Liver (tissue), 10 donors: ENCODE measurements at places on chromosomes 3 and 15. TPM values are rescaled to one million over a fixed set of nuclear protein-coding genes. Genes with fewer than 3 reads are reported as not detected.

CIDEC gene
- not detected for total RNA-seq

SENP7 gene
- total RNA-seq, result 18.5 TPM

TUSC7 gene
- not detected for total RNA-seq

WNT5A gene
- total RNA-seq, result 1.3 TPM

A4GNT gene
- total RNA-seq, result 0.17 TPM

IGF2BP2 gene
- 35.0 TPM for total RNA-seq

TMC3 gene
- total RNA-seq, result not detected

SH2D7 gene
- not detected for total RNA-seq

SNRPA1 gene
- total RNA-seq, result 15.0 TPM

SEMA5B gene
- 0.25 TPM for total RNA-seq

- no peaks in the 10 kb centered on the region for H3K36me3 ChIP-seq
- H3K4me3 ChIP-seq, result no peak overlapping the region
- H3K27ac ChIP-seq, result no peak overlapping the region
- no peaks in the 10 kb centered on the region for H3K4me1 ChIP-seq
- no peaks in the 10 kb centered on the region for H3K27me3 ChIP-seq
- no peak for DNase-seq
These were observed 115.3 kb downstream of the MEGF11 start for GRCh38 chr15:66138096-66138783.

DNA sequence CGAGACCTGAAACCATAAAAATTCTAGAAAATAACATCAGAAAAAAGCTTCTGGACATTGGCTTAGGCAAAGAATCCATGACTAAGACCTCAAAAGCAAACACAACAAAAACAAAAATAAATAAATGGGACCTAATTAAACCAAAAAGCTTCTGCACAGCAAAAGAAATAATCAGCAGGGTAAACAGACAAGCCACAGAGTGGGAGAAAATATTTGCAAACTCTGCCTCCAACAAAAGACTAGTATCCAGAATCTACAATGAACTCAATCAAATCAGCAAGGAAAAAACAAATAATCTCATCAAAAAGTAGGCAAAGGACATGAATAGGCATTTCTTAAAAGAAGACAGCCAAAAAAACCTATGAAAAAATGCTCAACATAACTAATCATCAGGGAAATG lies 59.6 kb downstream of the DNAH12 start:
- no peaks in the 10 kb centered on the region for H3K36me3 ChIP-seq
- H3K4me1 ChIP-seq, result no peaks in the 10 kb centered on the region
- no peak for DNase-seq
- H3K27ac ChIP-seq, result no peak overlapping the region
- no peaks in the 10 kb centered on the region for H3K27me3 ChIP-seq

- H3K27me3 ChIP-seq, result no peaks in the 10 kb centered on the region
- DNase-seq, result no peak
- H3K36me3 ChIP-seq, result peaks cover 14% of the 10 kb centered on the region
- peaks cover 3% of the 10 kb centered on the region for H3K4me1 ChIP-seq
These were observed 52.6 kb upstream of the ABHD10 start for GRCh38 chr3:111926266-111926676.

- H3K27ac ChIP-seq, result no peak overlapping the region
- no peaks in the 10 kb centered on the region for H3K36me3 ChIP-seq
- H3K27me3 ChIP-seq, result no peaks in the 10 kb centered on the region
- no peaks in the 10 kb centered on the region for H3K4me1 ChIP-seq
These were observed 258.1 kb upstream of the ROPN1 start for GRCh38 chr3:124250053-124250452.

- peaks cover under 1% of the 10 kb centered on the region for H3K36me3 ChIP-seq
- H3K27me3 ChIP-seq, result no peaks in the 10 kb centered on the region
- H3K27ac ChIP-seq, result no peak overlapping the region
These were observed 45.0 kb downstream of the ZBTB20 start for GRCh38 chr3:115102046-115102445.

- no peak overlapping the region for H3K4me3 ChIP-seq
- H3K4me1 ChIP-seq, result no peaks in the 10 kb centered on the region
- H3K27me3 ChIP-seq, result no peaks in the 10 kb centered on the region
These were observed 1107.8 kb downstream of the IGSF11 start for GRCh38 chr3:117926819-117927218.

DNA sequence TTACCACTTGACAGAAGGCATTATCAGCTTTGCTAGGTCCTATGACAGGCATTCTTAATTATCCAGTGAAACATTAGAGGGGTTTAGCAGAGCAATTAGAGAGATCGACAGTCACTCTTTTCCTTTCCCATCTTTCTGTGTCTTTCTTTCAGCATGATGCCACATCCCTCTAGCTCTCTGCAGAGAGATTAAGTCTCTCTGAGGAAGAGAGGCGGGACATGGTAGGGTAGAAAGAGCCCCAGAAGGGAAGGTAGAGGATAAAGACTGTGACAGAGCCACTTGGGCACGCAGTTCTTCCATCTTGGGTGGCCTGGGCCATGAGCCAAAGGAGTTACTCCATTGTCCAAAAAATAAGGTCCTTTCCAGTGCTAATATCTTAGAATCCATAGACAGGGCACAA lies 55.8 kb downstream of the HHLA2 start:
- no peak for DNase-seq
- H3K27ac ChIP-seq, result no peak overlapping the region
- H3K4me1 ChIP-seq, result no peaks in the 10 kb centered on the region
- no peaks in the 10 kb centered on the region for H3K27me3 ChIP-seq
- no peaks in the 10 kb centered on the region for H3K36me3 ChIP-seq

DNA sequence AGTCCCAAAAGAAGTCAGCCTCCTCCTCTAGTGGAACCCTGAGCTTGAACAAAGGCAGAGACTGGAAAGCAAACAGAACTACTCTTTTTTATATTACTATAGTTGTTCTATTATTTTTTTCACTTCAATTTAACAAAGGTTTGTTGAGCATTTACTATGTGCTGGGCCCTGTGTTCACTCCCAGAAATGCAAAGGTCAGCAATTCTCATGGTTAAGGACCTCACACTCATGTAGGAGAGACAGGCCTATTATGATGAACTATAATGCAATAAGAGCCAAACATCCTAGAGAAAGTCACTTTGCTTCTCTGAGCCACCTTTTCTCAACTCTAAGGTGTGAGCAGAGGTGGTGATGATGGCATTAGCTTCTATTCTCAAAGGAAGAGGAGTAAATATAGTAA lies 82.1 kb upstream of the ARHGEF3 start:
- no peaks in the 10 kb centered on the region for H3K36me3 ChIP-seq
- DNase-seq, result no peak
- H3K27me3 ChIP-seq, result peaks cover under 1% of the 10 kb centered on the region
- H3K4me1 ChIP-seq, result no peaks in the 10 kb centered on the region
- H3K4me3 ChIP-seq, result no peak overlapping the region
- no peak overlapping the region for H3K27ac ChIP-seq

DNA sequence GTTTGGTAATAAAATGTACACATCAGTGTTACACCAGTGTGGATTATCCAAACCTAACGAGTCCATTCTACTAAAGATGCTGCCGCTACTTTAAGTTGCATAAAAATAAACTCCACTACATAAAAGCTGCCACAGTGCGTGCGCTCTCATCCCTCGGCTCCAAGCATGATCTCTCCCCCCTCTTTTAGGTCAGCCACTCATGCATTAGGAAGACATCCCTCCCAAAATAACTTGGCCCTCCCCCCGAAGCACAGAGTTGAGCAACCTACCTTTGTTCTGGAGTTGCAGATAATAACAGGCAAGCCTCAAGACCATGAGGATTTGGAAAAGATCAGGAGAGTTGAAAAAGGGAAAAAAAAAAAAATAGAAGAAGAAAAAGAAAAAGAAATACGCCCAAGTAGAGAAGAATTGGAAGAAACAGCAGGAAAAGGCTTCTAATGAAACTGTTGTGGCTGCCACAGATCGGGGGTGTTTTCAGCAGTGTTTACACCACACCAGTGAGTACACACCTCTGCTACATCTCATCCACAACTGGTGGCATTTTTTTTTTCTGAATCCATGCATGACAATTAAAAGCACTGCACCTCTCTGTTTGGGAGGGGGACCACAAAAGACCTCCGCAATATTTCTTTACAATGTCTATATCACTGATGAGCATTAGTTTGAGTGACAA lies 339.2 kb downstream of the FOXP1 start:
- no peak overlapping the region for H3K27ac ChIP-seq
- H3K27me3 ChIP-seq, result no peaks in the 10 kb centered on the region
- H3K36me3 ChIP-seq, result no peaks in the 10 kb centered on the region
- no peak overlapping the region for H3K4me3 ChIP-seq
- H3K4me1 ChIP-seq, result peaks cover 25% of the 10 kb centered on the region

- no peaks in the 10 kb centered on the region for H3K4me1 ChIP-seq
- H3K27me3 ChIP-seq, result no peaks in the 10 kb centered on the region
- DNase-seq, result no peak
- H3K36me3 ChIP-seq, result no peaks in the 10 kb centered on the region
- no peak overlapping the region for H3K27ac ChIP-seq
These were observed 111.1 kb downstream of the KLF13 start for GRCh38 chr15:31437686-31438085.

- H3K27ac ChIP-seq, result no peak overlapping the region
- no peaks in the 10 kb centered on the region for H3K36me3 ChIP-seq
- H3K4me3 ChIP-seq, result no peak overlapping the region
- no peaks in the 10 kb centered on the region for H3K27me3 ChIP-seq
These were observed 60.6 kb upstream of the ADAMTS9 start for GRCh38 chr3:64748244-64748904.

GRCh38 chr3:159219231-159219630 lies 417.4 kb downstream of the MFSD1 start:
- H3K27ac ChIP-seq, result no peak overlapping the region
- H3K4me3 ChIP-seq, result no peak overlapping the region
- DNase-seq, result no peak
- no peaks in the 10 kb centered on the region for H3K4me1 ChIP-seq
- H3K27me3 ChIP-seq, result no peaks in the 10 kb centered on the region
- no peaks in the 10 kb centered on the region for H3K36me3 ChIP-seq

DNA sequence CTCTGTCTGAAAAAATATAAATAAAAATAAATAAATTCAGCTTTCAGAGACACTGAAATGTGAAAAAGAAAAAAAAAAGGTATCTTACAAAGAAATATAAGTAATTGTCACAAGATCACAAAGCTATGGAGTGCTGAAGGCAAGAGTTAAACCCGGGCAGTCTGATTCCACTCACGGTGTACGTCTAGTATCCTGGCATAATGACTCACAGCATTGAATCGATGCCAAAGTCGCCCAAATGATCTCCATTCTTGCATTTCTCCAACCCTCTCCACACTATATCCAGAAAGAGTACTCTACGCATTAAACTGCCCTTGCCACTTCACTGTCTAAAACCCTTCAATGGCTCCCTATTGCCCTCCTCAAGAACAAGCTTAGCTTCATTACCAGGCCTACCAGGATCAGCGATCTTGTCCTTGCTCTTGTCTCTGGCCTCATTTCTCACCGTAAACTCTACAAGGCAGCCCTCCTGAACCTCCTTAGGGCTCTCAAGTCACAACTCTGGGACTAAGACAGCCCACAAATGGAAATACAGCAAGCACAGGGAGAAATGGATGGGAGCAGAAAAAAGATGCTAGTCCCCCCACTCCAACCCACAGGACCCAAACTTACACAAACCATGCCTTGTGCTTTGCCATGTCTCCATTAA lies 7.7 kb downstream of the SUCLG2 start:
- H3K27ac ChIP-seq, result peak overlapping the region; percentile 76
- no peak for DNase-seq

GRCh38 chr15:80667936-80668335 lies 27.2 kb upstream of the ABHD17C start:
- no peak for DNase-seq
- H3K4me3 ChIP-seq, result no peak overlapping the region
- H3K36me3 ChIP-seq, result no peaks in the 10 kb centered on the region

- H3K36me3 ChIP-seq, result no peaks in the 10 kb centered on the region
- no peaks in the 10 kb centered on the region for H3K27me3 ChIP-seq
- no peak for DNase-seq
These were observed 10.9 kb downstream of the ENTPD3 start for GRCh38 chr3:40397912-40398311.

GRCh38 chr15:63073497-63074172 lies 31.1 kb downstream of the TPM1 start:
- no peaks in the 10 kb centered on the region for H3K27me3 ChIP-seq
- H3K27ac ChIP-seq, result no peak overlapping the region
- H3K4me3 ChIP-seq, result no peak overlapping the region
- peaks cover 3% of the 10 kb centered on the region for H3K4me1 ChIP-seq

- no peak overlapping the region for H3K4me3 ChIP-seq
- no peak for DNase-seq
- H3K4me1 ChIP-seq, result no peaks in the 10 kb centered on the region
- no peaks in the 10 kb centered on the region for H3K27me3 ChIP-seq
- H3K27ac ChIP-seq, result no peak overlapping the region
- peaks cover 1% of the 10 kb centered on the region for H3K36me3 ChIP-seq
These were observed 8.2 kb upstream of the C3orf38 start for GRCh38 chr3:88141458-88142083.

GRCh38 chr15:36814708-36815107 lies 235.3 kb downstream of the CDIN1 start:
- H3K27ac ChIP-seq, result peak overlapping the region; percentile 75
- H3K4me1 ChIP-seq, result peaks cover 33% of the 10 kb centered on the region
- H3K27me3 ChIP-seq, result no peaks in the 10 kb centered on the region
- H3K36me3 ChIP-seq, result no peaks in the 10 kb centered on the region
- no peak overlapping the region for H3K4me3 ChIP-seq
- no peak for DNase-seq

DNA sequence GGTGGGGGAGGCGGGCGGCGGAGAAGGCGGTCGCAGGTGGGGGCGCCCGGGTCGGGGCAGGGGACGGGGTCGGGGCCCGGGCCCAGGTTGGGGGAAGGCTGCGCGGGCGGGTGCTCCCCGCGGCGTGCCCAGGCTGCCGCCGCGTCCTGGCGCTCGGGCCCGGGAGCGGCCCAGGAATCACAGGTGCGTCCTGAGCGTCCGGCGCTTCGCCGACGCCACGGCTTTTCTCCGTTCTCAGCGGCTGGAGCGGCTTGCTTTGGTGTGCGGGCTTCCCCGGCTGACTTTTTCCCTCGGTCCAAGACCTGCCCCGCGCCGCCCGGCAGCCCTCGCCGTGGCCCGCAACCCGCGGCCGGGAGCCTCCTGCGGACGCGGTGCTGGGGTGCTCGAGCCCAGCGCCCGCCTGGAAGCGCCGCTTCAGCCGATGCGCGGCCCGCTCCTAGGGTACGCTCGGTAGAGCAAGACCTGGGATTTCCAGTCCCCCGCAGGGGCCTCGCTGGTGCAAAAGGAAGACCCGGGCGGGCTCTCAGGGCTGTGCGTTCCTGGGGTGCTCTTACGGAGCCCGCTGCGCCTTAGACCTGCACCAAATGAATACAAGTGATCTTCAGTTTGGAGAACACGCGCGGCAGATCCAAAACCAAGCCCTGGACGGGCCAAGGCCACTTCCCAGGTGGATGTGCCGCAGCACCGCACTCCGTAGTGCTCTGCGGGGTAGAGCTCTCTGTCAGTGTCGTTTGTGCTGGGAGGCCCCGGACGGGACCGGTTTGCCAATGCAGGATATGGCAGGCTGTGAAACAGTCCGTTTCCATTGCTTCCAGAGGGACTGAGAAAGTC lies 639 bp downstream of the NIPA1 start:
- H3K36me3 ChIP-seq, result no peaks in the 10 kb centered on the region
- peaks cover 3% of the 10 kb centered on the region for H3K4me1 ChIP-seq
- peak overlapping the region; percentile 97 for H3K4me3 ChIP-seq
- peak overlapping the region; percentile 23 for H3K27ac ChIP-seq
- DNase-seq, result peak; percentile 43

DNA sequence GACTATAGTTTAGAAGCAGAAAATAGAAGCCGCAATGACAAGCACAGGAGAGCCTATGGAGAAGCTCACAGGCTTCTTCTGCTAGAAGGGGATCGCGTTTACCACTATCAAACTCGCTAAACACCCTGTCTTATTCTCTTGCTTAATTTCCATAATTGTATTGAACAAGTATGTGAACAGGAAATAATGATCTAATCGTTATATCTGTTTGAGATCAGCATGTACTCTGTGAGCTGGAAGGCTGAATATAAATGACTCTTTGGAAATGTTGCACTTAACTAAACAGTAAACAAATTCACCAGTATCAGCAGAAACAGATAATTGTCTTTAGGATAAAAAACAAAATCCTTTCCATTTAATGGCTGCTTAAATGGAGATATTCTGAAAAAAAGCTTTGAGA lies 15.0 kb downstream of the NEK10 start:
- H3K4me1 ChIP-seq, result peaks cover 7% of the 10 kb centered on the region
- no peak for DNase-seq
- no peaks in the 10 kb centered on the region for H3K36me3 ChIP-seq
- no peak overlapping the region for H3K4me3 ChIP-seq
